ENCODE measurements at places on chromosomes 3 and 15.

DNA sequence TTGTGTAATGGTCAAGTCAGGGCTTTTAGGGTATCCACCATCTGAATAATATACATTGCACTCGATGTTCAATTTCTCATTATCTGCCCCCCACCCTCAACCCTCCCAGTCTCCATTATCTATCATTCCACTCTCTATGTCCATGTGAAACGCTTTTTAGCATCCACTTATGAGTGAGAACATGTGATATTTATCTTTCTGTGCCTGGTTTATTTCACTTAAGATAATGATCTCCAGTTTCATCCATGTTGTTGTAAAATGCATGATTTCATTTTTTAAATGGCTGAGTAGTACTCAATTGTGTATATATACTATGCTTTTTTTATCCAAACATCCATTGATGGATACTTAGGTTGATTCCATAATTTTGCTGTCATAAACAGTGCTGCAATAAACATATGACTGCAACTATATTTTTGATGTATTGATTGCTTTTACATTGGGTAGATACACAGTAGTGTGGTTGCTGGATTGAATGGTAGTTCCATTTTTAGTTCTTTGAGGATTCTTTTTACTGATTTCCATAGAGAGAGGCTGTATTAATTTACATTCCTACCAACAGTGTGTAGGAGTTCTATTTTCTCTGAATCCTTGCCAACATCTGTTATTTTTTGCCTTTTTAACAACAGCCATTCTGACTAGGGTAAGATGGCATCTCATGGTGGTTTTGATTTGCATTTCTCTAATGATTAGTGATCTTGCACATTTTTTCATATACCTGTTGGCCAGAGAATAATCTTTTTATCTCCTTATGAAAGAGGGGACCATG, 332.9 kb upstream of the TGFBR2 start:
- no peak for DNase-seq

DNA sequence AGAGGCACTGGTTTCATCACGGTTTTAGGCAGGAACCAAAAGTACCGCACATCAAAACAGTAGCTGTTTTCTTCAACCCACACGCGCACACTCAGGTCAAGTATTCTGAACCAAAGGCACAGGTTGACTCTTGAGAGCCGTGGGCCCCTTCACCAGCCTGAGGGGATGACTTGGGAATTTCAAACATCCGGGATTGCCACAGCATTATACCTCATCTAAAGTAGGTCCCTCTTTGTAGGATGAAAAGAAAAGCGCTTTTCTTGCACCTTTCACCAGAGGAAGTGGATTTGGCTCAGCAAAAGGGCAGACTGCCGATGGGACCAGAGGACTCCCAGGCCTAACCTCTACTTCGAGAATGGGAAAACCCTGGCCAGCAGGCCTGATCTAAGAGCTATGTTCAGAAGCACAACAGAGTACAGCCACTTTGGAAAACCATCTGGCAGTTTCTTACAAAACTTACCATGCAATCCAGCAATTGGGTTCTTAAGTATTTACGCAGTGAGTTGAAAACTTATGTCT, 88.2 kb upstream of the PROK2 start:
- no peak for DNase-seq

GRCh38 chr3:103863381-103863780, 1428.6 kb downstream of the ZPLD1 start:
- no peak for DNase-seq

DNA sequence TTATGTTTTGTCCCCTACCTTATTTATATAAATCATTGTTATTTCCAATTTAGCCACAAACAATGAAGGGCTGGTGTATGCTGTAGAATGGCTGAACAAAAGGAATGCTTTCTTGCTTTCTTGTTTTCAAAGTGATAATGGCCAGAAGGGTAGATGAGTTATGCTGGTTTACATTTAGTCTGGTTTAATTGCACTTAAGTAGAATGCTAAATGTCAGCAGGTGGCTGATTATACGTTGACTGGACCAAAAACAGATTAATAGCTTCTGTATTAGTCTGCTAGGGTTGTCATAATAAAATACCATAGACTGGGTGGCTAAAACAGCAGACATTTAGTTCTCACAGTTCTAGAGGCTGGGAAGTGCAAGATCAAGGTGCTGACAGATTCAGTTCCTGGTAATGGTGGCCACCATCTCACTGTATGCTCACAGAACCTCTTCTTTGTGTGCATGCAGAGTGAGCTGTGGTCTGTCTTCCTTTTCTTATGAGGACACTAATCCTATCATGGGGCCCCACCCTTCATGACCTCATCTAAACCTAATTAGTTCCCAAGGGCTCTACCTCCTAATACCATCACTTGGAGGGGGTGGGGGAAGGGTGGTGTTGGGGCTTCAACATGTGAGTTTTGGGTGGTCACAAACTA, 17.1 kb upstream of the XIRP1 start:
- DNase-seq = no peak

DNA sequence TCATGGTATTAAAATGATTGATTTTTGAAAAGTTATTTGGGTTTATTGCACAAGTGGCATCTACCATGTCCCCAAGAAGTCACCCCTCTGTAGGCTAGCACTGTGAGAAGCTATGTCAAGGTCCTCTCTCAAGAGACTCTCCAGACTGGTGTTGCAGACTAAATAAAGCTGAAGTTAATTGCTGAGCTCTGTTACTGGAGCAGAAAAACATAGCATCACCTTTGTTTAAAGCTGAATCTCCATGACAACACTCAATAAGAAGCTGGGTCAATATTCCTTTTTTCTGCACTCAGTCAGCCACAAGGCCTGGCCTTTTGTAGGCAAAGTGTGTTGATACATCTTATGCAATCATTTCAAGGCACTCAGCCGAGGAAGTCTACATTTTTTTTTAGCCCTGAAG, 806.6 kb upstream of the LMCD1 start:
- DNase-seq = no peak

GRCh38 chr3:42080453-42080872, 10.7 kb upstream of the TRAK1 start:
- DNase-seq = no peak

GRCh38 chr15:25810631-25811091, 52.5 kb downstream of the ATP10A start:
- no peak for DNase-seq

- DNase-seq = no peak
Observed at GRCh38 chr3:94009608-94010007, 18.8 kb downstream of the STX19 start.

DNA sequence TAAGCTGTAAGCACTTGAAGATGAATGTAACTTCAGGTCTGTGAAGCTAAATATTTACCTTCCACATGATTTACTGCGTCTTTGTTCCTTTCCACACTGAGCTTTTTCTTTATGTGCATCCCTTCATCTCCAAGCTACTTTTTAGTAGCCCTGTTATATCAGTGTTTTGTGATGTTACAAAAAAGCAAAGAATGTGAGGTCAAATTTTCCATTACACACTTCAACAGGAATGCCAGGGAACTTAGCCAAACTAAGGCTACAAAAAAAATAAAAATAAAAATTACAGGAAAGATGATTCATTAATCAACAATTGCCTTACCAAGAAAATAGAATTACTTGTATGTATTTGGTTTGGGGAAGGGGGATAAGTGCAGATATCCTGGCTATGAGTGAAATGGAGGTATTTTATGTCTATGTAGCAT, 73.0 kb downstream of the FILIP1L start:
- DNase-seq = peak; percentile 58

DNA sequence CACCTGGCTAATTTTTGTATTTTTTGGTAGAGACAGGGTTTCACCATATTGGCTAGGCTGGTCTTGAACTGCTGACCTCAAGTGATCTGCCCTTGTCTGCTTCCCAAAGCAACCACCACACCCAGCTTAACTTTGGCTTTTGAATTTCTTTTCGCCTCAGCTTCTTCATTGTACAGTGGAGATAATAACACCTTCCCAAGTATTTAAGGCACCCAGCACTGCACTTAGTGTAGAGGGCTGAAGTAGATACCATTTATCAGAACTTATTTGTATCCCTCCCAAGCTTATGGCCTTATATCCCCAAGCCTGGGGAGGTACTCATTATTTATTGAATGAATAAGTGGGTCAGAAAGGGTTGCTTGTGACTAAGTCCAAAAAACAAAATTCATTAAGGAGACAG, 2.3 kb downstream of the SQOR start:
- DNase-seq = no peak

DNA sequence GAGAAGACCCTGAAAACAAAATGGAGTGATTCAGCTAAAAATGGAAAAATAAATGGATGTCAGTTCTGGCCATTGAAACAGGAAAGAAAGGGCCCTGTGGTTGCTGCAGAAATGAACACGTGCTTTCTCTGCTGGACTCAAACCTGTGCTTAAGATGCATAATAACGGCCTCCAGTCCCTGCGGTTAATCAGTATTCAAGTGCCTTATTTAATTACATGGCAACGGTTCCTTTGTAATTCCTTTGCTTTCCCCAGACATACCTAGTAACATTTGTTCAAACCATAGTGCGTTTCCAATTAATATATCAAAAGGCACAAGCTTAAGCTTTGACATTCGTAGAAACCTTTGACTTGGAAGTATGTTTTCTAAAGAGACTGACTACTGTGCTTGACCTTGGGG, 428.3 kb downstream of the GABRG3 start:
- no peak for DNase-seq

- no peak for DNase-seq
Observed at GRCh38 chr3:54378184-54378583, 255.8 kb downstream of the CACNA2D3 start.

DNA sequence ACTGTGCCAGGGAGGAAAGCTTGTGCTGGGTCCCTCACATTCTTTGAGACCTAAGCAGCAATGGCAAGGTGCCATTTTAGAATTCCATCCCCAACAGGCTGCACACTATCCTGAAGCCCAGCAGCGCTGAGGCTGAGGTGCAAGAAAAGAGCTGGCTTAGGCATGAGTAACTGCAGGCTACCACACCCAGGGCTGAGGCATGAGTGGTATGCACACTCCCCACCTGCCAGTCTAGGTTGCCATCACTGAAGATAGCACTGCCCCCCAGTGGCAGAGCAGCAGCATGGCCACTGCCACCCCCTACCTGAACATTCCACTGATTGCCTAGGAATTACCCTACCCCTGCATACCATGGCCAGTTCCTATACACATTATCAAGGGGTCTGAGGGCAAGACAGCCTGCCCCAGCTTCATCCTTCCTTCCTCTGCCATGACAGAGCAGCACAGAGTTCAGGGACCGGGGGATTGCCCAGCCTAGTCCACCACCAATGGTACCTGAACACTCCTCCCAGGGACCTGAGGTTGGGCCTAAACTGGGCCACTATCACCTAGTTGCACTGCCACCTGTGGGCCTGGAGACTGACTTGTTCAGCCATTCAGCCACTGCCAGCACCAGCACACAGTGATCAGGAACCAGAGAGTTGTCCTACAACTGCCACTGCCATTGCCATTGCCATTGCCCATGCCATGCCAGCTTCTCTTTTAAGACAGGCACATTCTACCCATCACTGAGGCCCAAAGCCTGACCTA, 129.8 kb downstream of the SATB1 start:
- DNase-seq = no peak

DNA sequence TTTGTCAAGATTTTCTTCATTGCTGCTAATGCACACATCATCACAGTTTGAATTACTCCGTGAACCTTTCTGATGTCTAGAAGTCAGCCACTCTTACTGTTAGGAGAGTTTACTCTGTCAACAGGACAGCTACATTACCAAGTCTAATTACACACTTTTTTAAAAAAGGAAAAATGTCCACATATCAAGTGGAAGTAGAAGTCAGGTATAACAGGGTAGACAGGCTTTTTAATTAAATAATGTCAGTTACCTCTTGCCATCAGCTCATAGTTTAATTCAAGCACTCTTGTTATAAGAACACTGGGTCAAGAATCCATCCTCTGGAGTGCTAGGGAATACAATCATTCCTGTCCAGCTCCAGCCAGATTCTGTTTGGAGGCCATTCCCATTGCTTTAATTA, 232.8 kb downstream of the TAFA4 start:
- no peak for DNase-seq

- DNase-seq = no peak
Observed at GRCh38 chr15:77201665-77202064, 130.8 kb upstream of the TSPAN3 start.

- DNase-seq = no peak
Observed at GRCh38 chr15:77940381-77940947, 137.0 kb downstream of the TBC1D2B start.

DNA sequence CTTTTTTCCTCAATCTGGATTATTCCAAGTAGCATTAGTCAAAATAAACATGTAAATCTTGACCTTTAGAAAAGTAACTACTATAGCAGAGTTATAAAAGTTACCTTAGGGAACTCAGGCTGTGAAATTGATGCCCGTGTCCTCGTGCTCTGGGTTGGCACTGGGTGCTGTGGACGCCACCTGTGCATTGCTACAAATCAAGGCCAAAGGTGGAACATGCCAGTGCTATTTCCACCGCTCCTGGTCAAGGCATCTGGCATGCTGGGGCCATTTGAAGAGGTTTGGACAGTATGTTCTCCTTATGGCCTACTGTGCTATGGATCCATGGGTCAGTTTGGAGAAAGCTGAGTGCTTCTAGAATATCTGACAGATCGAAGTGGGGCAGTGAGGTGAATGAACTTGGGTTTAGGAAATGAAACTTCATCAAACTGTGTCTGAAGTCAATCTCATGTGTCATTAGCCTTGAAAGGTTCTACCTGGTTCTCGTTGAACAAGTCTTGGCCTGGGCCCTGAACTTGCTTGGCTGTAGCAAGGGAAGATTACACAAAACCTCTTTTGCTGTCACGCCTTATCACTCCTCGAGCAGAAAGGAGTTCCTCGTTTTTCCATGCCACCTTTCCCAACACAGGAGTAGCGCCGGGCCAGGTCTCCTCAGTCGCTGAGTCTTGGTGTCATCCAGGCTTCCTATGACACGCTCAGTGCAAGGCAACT, 397.6 kb upstream of the RGMA start:
- DNase-seq = no peak

DNA sequence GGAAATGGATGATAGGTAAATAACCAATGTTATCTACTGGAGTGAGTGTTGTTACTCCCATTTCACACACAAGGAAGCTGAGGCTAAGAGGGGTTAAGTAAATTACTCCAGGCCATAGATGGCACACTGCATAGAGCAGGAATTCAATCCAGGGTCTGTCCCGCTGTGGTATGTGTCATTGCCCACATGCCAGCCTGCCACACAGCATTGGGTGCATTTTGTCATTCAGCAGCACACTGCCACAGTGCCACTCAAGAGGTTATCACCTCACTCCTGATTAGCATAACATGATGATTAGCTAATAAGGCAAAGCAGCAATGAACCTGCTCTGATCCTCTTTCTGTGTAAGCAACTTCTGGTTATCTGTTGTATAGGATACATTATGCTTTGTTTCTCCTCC, 157.4 kb upstream of the CTNNB1 start:
- no peak for DNase-seq

DNA sequence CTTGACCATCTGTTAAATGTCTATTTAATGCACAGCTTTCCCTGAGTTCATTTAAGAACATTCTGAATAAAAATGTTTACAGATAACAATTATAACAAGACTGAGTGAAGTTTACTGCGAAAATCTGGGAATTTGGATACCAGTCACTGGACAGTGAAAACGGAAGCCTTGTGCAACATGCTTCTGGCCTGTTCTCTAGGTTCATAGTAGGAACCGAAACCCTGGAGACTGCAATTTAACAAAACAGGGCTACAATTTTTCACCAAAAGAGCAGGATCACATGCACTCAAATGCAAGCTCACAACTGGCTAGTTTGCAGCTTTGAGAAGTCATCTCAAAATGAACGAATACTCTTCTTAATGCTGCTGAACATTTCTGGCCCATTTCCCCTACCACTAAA, 435.9 kb downstream of the NR2F2 start:
- no peak for DNase-seq
